NCI-H446 treated with DMSO at 0.1 percent for 48 hours (cell line): ENCODE measurements at places on chromosomes 12 and 14.

DNA sequence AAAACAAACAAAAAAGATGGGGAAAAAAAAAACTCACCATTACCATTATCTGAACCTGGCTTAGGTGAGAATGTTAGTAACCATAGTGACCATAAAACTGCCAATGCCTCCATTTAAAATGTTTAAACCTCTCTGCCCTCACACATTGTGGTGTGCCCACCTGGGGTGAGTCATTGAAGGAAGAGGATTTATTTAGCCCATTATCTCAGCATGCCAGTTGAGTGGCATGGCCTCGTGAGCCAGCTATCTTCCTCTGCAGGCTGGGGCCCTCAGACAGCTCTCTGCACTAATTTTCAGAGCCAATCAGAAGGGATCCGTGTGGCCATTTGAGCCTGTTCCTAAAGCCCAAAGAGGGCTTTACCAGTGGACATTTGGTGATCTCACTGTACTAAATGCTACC lies 81.8 kb upstream of the CCDC198 start:
- DNase-seq, result no peak

DNA sequence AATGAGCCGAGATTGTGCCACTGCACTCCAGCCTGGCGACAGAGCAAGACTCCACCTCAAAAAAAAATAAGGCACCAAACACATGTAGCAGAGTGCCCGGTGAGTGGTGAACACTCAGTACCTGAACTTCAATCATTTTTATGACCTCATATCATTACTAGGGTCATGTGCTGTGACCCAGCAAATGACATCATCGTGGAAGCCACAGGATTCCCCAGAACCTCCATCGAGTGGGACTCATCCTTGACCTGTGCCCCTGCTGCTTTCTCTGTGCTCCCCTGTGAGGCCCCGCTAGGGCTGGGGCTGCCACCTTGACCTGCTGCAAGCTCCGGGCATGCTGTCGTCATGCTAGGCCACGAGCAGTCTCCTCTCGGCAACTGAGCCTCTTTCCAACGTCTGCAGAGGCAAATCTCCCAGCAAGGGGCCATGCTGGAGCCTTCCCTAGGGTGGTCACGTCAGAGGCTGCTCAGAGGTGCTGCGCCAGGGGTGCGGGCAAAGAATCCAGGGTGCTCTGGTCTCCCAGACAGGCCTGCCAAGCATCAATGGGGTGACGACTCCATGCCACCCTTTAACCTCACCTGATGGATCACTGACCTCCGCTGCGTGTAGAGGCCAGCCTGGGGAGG lies 18.5 kb downstream of the GLTP start:
- no peak for DNase-seq

DNA sequence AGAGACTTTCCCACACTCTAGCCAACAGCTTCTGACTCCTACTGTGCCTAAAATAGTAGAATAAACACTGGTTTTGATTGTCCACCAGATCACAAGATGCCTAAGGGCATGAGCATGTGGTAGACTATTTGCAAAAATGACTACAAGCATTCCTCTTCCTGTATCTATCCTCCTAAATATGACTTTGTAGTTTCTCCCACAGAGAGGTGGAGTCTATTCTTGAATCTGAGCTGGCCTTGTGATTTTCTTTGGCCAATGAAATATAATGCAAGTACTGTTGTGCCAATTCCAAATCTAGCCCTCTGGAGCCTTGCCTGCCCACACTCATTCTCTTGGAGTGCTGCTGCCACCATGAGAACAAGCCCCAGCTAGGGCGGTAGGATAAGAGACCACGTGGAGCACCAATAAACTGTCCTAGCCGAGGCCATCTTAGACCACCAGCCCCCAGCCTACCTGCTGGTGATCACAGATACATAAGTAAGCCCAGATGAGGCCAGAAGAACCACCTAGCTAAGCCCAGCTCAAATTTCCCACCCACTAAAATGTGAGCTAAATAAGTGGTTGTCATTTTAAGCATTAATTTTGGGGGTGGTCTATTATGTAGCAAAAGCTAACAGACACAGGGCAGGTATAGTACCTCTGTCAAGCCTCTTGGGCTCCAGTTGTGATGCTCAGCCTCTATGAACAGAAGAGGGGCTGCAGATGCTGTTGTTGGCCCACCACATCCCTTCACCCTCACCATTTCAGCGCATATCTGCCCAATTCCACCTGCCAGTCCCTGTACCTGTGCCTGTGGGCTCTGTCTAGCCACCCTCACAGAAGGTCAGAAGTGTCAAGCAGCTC lies 17.9 kb downstream of the ZFP36L1 start:
- no peak for DNase-seq

GRCh38 chr12:2384029-2384386 lies 331.2 kb downstream of the CACNA1C start:
- DNase-seq, result no peak

DNA sequence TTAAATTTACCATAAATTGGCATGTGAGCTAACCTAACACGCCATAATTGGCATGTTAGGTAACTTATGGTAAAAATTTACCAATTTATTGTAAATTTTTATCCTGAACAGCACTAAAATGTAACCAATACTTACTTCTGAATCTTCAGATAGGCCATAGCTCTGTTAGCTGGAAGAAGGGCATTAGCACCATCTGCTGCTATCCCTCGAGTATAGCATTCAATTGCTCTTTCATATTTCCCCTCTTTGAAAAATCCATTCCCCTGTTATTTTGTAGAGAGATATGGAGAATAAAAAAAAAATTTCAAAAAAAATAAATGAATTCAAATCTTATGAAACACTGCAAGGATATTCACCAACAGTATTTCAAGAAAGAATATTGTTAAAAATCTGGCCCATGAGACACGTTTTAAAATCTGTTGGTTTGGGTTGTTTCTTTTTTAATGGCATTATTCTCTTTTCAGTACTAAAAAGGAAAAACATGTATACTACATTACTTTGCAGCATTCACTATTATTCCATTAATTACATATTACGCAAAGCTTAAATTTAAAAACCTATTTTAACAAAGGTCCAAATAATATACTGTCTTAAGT lies 19.1 kb downstream of the RPAP3 start:
- DNase-seq, result peak; percentile 5

GRCh38 chr14:55118761-55119160 lies 10.3 kb upstream of the LGALS3 start:
- no peak for DNase-seq

DNA sequence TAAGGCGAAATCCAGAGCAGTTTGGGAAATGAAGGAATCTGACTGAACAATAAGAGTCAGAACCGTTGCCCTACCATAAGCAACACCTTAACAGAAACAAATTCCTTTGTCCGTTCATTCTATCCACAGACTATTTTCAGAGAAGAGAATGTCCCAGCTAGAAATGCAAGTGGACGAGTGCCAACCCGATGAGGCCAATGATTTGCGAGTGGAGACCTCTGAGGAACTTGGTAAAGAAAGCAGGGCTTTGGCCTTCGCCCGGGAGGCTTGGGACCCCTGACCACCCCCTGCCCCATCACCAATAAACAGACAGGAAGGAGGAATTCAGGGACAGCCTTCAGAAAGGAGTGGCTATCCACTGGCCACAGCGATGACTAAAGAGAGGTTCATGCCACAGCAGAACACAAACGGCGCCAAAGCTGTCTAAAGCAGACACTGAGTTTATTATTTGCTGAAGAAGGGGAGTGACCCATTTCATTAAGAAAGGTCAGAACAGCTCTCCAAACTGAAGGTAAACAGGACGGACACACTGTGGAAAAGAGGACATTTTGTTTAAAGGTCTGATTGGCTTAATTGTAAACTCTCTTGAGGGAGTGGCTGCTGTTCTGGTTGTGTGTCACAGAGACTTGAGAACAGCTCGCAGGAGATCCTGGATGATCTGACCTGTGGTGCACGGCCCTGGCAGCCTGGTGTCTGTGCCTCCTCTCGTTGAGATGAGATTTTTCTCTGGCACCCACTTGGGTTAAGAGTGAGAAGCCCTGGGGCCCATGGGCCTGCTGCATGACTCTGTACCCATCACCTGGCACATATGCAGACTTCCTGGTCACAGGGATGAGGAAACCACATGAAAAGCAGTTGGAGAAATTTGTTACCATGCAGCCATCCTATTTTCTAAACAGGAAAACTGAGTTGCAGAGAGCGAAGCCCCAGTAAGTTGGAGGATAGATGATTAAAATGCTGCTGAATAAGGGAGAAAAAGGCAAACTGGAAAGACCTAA lies 142.0 kb upstream of the PZP start:
- no peak for DNase-seq

- DNase-seq, result no peak
Observed at GRCh38 chr14:74572726-74573301, 39.2 kb downstream of the LTBP2 start.

DNA sequence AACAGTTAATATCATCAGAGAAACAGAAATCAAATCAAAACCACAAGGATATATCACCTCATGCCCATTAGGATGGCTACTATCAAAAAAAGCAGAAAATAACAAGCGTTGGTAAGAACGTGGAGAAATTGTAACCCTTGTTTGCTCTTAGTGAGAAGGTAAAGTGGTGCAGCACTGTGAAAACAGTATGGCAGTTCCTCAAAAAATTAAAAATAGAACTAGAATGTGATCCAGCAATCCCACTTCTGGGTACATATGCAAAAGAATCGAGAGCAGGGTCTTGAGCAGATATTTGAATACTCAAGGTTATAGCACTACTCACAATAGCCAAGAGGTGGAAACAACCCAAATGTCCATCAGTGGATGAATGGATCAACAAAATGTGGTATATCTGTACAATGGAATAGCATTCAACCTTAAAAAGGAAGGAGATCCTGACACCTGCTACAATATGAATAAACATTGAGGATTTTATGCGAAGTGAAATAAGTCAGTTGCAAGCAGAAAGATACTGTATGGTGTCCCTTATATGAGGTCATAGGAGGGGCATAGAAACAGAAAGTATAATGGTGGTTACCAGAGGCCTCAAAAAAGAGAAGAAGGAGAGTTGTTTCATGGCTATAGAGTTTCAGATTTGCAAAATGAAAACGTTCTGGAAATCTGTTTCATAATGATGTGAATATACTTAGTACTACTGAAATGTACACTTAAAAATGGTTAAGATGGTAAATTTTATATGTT lies 131.0 kb upstream of the EEA1 start:
- no peak for DNase-seq

GRCh38 chr14:65156568-65157366 lies 54.5 kb upstream of the MAX start:
- no peak for DNase-seq
